ENCODE measurements at places on chromosomes 4 and X. TPM values are rescaled to one million over a fixed set of nuclear protein-coding genes. Genes with fewer than 3 reads are reported as not detected.

GRCh38 chr4:105679186-105679585, 29.3 kb downstream of the INTS12 start:
- H3K27ac ChIP-seq = no peak overlapping the region
- no peak for DNase-seq

DNA sequence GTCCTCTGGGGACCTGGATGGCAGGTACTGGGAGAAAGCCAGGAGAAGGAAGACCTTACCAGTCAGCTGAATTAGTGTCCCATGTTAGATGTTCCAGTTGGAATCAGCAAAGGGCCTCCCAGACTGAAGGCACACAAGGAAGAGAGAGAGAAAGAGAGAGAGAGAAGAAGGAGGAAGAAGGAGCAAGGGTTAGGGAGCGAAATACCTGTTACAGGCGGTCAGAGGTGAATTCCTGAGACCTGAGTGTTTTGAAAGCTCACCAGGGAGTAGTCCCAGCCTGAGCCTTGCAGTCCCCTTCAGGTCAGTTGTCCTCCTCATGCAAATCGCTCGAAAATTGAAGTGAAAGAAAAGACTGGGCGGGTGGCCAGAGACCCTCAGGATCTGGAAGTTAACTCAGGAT, 60.3 kb downstream of the USP11 start:
- H3K4me3 ChIP-seq = no peak overlapping the region
- H3K27ac ChIP-seq = no peak overlapping the region
- H3K27me3 ChIP-seq = no peaks in the 10 kb centered on the region
- H3K4me1 ChIP-seq = no peaks in the 10 kb centered on the region
- no peaks in the 10 kb centered on the region for H3K36me3 ChIP-seq

GRCh38 chrX:21490341-21490740, 116.1 kb downstream of the CNKSR2 start:
- H3K4me1 ChIP-seq = no peaks in the 10 kb centered on the region
- no peak overlapping the region for H3K27ac ChIP-seq
- DNase-seq = no peak
- H3K4me3 ChIP-seq = no peak overlapping the region
- no peaks in the 10 kb centered on the region for H3K36me3 ChIP-seq
- H3K27me3 ChIP-seq = no peaks in the 10 kb centered on the region

Gene DRD5
- not detected for total RNA-seq

Gene NPFFR2
- not detected for total RNA-seq

Measured in A673 (cell line).